ENCODE measurements at places on chromosomes 2 and 18. TPM values are rescaled to one million over a fixed set of nuclear protein-coding genes. Genes with fewer than 3 reads are reported as not detected.

EFR3B gene
- polyA plus RNA-seq = 0.09 TPM

DNA sequence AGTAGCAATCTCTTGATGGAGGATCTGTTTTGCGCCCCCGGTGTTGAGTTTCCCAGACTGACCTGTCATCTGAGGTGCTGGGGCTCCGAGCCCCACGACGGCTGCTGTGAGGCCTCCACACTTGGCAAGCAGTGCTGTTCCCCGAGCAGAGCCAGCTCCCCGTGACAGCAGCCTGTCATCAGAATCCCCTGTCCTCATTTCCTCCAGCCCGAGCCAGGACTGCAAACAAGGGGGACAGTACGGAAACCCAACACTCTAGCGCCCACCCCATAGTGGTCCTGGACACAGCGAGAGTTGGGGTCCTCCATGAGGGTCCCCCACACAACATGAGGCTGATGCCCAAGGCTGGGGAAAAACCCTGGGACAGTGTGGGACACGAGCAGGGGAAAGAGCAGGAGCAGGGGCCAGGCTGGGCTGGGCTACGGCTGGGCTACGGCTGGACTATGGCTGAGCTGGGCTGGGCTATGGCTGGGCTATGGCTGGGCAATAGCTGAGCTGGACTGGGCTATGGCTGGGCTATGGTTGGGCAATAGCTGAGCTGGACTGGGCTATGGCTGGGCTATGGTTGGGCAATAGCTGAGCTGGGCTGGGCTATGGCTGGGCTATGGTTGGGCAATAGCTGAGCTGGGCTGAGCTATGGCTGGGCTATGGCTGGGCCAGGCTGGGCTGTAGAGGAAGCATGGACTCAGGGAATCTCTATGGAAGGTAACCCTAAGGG is 1.5 kb upstream of the KLHL30 start:
- peak; percentile 26 for DNase-seq

TUBA4B gene
- polyA plus RNA-seq = not detected

RAB10 gene
- 116 TPM for polyA plus RNA-seq

KYNU gene
- polyA plus RNA-seq = 4.0 TPM

C1GALT1C1L gene
- polyA plus RNA-seq = 0.51 TPM

DNA sequence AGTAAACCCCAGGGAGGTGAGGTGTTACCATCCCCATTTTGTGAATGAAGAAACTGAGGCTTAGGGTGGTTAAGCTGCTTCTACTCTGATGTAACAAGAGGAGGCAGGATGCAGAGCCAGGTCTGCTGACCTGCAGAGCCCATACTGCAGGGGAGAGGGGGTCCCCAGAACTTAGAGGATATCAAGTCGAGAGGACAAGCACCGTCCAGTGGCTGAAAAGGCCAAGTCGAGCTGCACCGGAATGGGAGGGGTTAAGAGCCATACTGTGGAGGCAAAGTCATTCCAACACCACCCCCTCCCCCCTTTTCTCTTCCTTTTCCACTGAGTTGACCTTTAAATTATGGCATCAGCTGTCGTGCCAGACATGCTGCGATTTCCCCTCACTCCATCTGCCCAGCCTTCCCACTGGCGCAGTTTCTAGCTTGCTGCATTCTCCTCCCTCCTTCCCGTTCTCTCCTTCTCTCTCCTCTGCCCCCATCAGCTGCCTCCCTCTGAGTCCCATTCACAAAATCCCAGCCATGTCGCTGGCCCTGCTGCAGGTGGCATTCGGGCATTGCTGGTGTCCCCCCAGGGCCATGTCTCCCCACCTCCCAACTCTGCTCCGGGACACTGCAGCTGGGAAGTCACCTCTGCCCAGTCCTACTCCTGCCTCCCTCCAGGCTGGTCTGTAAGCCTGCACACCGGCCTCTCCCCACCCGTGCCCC is 346.9 kb downstream of the DYSF start:
- DNase-seq = no peak

DNA sequence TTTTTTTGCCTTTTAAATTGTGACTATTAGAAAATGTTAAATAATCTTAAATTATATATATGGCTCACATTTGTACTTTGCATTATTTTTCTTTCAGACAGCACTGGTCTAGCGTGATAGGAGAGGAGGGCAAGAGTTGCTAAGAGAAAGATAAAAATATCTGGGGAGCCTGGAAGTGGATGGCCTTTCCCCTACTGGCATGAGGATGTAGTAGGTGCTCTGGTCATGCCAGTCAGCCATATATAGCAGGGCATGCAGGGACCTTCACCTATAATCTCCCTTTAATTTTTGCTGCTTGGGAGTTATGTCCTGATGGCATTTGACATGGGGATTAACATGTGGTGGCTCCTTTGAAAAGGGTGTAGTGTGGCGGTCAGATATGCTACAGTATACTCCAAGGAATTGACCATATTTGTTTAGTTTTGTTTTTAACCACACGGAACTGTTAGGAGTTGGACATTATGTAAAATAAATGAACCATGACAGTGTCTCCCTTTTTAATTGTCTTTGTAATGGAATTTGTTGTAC is 144.7 kb downstream of the BABAM2 start:
- DNase-seq = no peak

- DNase-seq = no peak
Measured at GRCh38 chr2:234398531-234398930, 98.3 kb downstream of the ARL4C start.

- DNase-seq = no peak
Measured at GRCh38 chr2:213766465-213766901, 482.2 kb downstream of the SPAG16 start.

- no peak for DNase-seq
Measured at GRCh38 chr2:130834091-130834930, 2.4 kb upstream of the ARHGEF4 start.

PRKAG3 gene
- not detected for polyA plus RNA-seq

CXCR1 gene
- polyA plus RNA-seq = not detected

DNA sequence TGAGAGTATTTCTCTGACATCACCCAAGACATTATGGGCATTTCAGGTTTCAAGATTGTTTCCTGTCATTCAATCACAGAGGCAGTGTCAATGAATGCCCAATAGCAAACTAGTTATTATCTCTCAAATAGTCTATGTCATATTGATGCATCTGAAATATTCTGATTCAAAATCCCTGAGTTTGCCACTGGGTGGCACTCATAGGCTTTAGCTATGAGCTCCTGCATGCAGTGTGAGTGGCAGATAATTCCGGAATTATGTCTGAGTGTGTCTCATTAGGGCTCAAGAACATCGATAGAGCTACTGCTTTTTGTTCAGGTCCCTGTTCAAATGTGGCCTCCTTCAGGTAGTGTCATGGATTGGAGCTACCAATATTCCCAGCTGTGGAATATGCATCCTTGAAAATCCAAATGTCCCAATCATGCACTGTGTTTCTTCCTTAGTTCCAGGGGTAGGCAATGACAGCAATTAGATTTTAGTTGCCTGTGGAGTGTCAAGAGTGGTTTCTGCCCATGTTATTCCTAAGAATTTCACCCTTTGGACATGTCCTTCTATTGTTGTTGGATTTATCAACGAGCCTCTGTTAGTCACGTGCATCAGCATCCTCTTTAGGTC is 7.8 kb upstream of the OR6B3 start:
- peak; percentile 18 for DNase-seq

- DNase-seq = no peak
Measured at GRCh38 chr2:222708274-222708710, 36.8 kb downstream of the MOGAT1 start.

GRCh38 chr2:70999362-70999761 is 4.7 kb upstream of the TEX261 start:
- DNase-seq = no peak

DNA sequence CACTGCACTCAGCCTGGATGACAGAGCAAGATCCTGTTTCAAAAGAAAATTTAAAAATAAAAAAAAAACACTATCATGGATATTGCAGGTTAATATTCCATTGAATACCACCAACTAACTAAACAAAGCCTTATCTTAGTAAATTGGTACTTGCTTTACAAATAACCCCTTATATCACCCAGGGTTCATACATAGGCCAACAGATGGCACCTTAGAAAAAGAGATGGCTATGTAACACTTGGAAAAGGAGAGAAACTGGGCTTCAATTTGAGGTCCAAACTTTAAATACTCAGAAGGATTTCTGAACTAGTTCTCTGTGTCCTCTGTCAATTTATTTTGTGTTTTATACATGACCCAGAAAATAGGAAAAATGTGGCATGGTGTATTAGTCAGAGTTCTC is 249.6 kb upstream of the LRP1B start:
- no peak for DNase-seq

DNA sequence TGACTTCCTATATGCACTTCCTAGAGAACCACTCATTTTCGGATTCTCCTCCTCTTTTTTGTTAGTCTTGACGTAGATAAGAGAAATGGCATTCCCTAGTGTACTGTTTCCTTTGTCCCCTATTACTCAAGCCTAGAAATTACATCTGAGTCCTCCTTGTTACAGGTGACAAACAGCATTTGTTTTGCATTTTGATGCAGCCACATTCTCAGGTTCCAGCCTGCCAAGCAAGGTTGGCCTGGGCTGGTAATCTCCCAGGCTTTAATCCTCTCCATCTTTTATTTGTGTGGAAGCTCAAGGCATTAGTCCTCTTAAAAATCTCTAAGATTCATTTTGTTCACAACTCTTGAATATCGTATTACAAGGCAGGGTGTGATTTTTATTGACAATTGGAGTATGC is 318.0 kb upstream of the NRP2 start:
- DNase-seq = no peak

GRCh38 chr18:46190667-46191066 is 86.5 kb downstream of the HAUS1 start:
- no peak for DNase-seq

- no peak for DNase-seq
Measured at GRCh38 chr2:11467129-11467649, 1.2 kb upstream of the E2F6 start.

DNA sequence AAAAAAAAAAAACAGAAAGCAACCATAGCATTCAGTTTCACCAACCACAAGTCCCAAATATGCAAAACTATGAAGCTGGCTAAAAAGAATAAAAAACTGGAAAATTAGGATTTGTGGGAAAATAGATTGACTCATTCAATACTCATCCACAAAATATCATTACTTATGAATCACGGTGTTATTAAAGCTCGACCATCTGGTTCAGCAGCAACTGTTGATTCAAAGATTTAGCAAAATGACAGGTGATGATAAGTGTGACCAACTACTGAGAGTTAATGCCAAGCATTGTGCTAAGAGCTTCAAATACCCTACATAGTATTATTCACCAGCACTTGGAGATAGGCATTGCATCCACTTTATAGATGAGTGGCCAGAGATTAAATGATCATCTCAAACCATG is 26.2 kb upstream of the XDH start:
- DNase-seq = peak; percentile 77

CGREF1 gene
- polyA plus RNA-seq = 0.74 TPM

Measured in AG04450 (cell line).